ENCODE measurements at places on chromosomes 7 and 10. TPM values are rescaled to one million over a fixed set of nuclear protein-coding genes. Genes with fewer than 3 reads are reported as not detected.

The SPDYE6 gene
- not detected for total RNA-seq

The MPP7 gene
- total RNA-seq, result 0.29 TPM

The MYL10 gene
- not detected for total RNA-seq

The CPA4 gene
- 4.4 TPM for total RNA-seq

The TRPV6 gene
- total RNA-seq, result not detected

The SLC13A1 gene
- not detected for total RNA-seq

The PDK4 gene
- 22.2 TPM for total RNA-seq

The EBF3 gene
- 0.19 TPM for total RNA-seq

The MAT1A gene
- total RNA-seq, result 0.05 TPM

The VWA2 gene
- total RNA-seq, result not detected

The GNAT3 gene
- not detected for total RNA-seq

The PLEKHS1 gene
- 0.06 TPM for total RNA-seq

The ANKRD30A gene
- 0.39 TPM for total RNA-seq

The CCDC3 gene
- 1.2 TPM for total RNA-seq

The ELFN1 gene
- 0.23 TPM for total RNA-seq

The HMX3 gene
- not detected for total RNA-seq

The SORCS1 gene
- not detected for total RNA-seq

The TCF7L2 gene
- total RNA-seq, result 20.8 TPM

The PNLIP gene
- 0.12 TPM for total RNA-seq

The ST8SIA6 gene
- not detected for total RNA-seq

The ADIRF gene
- total RNA-seq, result not detected

The TFPI2 gene
- total RNA-seq, result 250 TPM

The SLC16A9 gene
- 0.13 TPM for total RNA-seq

The CCDC172 gene
- total RNA-seq, result not detected

The CPXM2 gene
- total RNA-seq, result not detected

The GPR26 gene
- total RNA-seq, result not detected

Data from A549 treated with Mapracorat at 1 μM for 4 hours (cell line).